ENCODE measurements at places on chromosomes 1 and 21.

DNA sequence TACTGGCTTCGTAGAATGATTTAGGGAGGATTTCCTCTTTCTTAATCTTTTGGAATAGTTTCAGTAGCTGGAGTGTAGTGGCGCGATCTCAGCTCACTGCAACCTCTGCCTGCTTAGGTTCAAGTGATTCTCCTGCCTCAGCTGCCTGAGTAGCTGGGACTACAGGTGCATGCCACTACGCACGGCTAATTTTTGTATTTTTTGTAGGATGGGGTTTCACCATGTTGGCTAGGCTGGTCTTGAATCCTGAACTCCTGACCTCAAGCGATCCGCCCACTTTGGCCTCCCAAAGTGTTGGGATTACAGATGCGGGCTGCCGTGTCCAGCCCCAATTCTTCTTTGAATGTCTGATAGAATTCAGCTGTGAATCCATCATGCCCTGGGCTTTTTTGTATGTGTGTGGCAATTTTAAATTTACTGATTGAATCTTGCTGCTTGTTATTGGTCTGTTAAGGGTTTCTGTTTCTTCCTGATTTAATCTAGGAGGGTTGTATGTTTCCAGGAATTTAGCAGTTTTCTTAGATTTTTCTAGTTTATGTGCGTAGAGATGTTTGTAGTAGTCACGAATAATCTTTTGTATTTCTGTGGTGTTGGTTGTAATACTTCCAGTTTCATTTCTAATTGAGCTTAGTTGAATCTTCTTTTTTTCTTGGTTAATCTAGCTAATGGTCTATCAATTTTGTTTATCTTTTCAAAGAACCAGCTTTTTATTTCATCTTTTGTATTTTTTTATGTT is 15.3 kb downstream of the MAN1C1 start:
- no peak for DNase-seq

GRCh38 chr1:109527846-109528695 is 11.6 kb upstream of the GPR61 start:
- DNase-seq = no peak

GRCh38 chr1:186175588-186175987 is 199.5 kb downstream of the TPR start:
- no peak for DNase-seq

DNA sequence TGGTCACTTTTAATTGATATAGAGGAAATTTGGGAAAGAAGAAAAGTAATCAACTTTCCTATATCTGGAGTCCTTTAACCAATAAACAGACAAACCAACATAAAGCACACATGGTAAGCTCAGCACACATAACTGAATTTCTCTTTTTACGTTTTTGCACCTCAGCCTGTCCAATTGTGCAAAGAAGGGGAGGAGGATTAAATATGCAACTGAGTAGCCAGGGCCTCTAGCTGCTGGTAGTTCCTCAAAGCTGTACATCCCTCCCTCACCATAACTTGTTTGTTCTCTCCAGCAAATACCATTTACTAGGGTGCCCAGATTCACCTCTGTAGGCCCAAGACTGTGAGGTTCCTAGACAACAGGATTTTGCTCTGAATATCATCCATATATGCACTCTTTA is 25.4 kb downstream of the ST6GALNAC5 start:
- DNase-seq = no peak

- no peak for DNase-seq
Observed at GRCh38 chr1:30368651-30369240, 354.6 kb downstream of the MATN1 start.

- DNase-seq = no peak
Observed at GRCh38 chr1:163170975-163171676, 31.6 kb downstream of the RGS5 start.

GRCh38 chr21:38349111-38349746 is 92.4 kb downstream of the KCNJ15 start:
- no peak for DNase-seq

GRCh38 chr1:160210561-160210960 is 5.4 kb downstream of the PEA15 start:
- DNase-seq = no peak

GRCh38 chr1:231193710-231194340 is 32.0 kb downstream of the TRIM67 start:
- no peak for DNase-seq

DNA sequence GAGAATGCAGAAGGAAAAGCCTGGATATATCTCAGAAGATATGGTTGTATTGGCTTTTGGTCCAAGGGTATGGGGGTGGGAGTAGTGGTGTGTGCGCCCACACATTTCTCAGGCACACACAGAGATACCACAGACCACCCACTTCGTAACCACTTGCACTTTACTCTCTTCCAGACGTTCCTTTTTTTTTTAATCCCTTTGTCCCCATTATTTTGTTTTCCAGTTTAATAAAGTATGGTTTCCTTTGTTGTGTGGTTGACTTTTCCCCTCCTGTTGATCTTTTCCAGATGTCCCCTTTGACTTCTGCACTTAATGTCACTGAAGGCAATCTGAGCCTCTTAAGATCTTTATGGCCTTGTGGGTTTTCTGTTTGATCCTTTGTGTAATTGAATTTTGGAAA is 10.5 kb upstream of the TARS2 start:
- no peak for DNase-seq

- no peak for DNase-seq
Observed at GRCh38 chr1:205764578-205764977, 10.7 kb downstream of the RAB29 start.

DNA sequence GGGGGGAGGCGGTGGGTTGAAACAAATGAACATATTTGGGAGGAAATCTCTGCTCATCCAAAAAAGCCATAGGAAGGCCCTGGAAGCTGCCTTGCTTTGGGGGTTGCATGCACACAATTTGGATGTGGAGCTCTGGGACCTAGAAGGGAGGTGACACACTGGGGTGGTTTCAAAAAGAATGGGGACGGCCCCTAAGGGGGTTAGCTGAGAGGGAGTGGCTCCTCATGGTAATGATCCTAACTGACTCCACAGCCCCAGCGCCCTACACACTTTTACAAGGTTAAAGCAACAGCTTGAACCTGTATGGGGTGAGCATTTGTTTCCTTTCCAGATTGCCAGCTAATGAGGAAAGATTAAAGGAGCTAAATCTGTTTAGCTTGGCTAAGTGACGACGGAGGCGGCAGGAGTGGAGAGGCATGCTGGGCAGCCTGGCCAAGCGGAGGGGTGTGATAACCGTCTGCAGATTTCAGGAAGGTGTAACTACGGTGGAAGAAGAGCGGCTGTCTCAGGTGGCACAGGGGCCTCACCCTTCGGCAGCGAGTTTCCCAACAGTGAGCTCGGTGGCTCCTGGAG is 107.3 kb downstream of the RNF220 start:
- no peak for DNase-seq

GRCh38 chr1:84698151-84699110 is 8.2 kb upstream of the SSX2IP start:
- DNase-seq = no peak

DNA sequence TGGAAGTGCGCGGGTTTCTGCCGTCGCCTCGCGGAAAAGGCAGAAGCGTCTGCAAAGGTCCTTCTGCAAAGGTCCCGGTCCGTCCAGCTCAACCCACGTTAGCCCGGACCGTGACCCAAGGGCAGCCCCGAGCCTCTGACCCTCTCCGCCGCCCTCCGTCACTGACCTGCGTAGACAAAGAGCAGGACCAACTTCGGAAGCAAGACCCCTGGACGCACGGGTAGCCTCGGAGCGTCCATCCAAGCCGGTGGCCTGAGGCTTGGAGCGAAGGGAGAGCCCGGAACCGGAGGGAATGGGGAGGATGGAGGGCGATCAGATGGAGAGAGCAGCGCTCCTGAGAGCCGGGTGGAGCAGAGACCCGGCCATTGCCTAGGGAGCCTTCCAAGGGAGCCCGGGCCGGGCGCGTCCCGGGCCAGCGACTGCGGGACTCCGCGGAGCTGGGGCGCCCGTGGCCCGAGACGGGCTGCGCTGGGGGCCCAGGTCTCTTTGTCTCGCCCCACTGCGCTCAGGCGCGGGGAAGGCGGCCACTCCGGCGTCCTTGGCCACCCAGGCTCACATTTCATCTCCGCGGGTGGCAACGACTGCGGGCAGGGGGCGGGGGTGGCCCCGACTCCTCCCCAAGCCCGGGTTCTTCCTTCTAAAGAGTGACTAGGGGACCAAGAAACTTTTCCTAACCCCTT is at the start of gene CYYR1:
Gene CYYR1 (minus strand): TSS at position 585 of the 680 bp plus-strand sequence. CDS start 346 bp downstream, at position 239.
- DNase-seq = no peak

DNA sequence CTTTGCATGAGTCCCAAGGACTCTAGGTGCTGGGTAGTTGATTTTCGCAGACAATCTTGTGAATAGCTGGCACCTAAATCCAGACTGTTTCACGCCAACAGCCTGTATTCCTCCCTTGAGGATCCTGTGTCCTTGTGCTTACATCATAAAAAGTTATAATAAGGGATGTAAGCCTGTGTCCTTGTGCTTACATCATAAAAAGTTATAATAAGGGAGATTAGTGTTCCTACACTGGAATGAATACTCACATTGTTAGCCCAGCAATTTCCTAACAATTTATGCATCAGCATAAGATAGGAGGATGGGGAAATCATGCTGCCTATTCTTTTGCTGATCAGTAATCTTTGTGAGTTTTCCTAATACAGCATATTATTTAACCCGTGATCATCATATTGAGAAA is 4.0 kb upstream of the HSD3B2 start:
- no peak for DNase-seq

- DNase-seq = no peak
Observed at GRCh38 chr1:33898881-33899280, 35.0 kb downstream of the HMGB4 start.

- DNase-seq = no peak
Observed at GRCh38 chr1:115068826-115069585, 20.3 kb downstream of the TSPAN2 start.

GRCh38 chr1:16920951-16921350 is 780 bp upstream of the CROCC start:
- DNase-seq = no peak

GRCh38 chr1:112465122-112465521 is 43.6 kb upstream of the WNT2B start:
- no peak for DNase-seq

- DNase-seq = no peak
Observed at GRCh38 chr1:241918879-241919278, 38.7 kb upstream of the BECN2 start.

GRCh38 chr1:195951313-195951712 is 656.9 kb downstream of the KCNT2 start:
- DNase-seq = no peak

- DNase-seq = no peak
Observed at GRCh38 chr21:33237486-33237885, 7.7 kb downstream of the IFNAR2 start.

- DNase-seq = no peak
Observed at GRCh38 chr1:104699433-104699832, 949.7 kb downstream of the AMY1C start.

DNA sequence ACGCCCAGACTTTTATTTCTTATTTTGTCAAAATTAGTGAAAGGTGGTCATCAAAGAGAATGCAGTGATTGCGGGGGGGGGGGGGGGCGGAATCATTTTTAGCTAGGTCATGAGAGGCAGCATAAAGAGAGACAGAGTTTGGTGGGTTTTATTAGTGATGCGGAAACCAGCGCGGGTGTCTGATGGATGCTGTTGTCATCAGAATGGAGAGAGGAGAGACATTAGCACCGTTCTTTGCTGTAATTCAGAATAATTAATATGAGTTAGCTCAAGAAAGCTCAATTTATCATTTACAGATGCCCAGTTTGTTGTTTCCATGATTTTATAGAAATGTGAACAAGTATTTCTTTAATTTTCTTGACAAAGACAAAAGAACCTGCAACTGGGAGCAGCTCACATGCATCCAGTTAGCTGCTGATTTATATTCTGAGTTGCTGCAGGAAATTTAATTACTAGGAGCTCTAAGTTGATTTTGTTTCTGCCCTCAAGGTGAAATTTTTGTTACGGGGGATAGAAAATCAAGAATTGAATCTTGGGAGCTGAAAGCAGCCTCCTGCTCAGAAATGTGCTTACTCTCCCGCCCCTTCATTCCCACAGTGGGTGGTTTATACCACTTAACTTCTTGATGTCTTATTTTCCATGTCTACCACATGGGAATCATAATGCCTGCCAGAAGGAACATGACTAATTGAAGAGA is 133.4 kb upstream of the MAP1LC3C start:
- no peak for DNase-seq

GRCh38 chr1:222588135-222588534 is 1.6 kb downstream of the TAF1A start:
- no peak for DNase-seq

- DNase-seq = no peak
Observed at GRCh38 chr1:29240986-29241385, 4.7 kb downstream of the PTPRU start.

Measured in thymus (tissue), 14 donors.